ENCODE measurements at places on chromosomes 16 and 17.
A peak's percentile ranks its signal among the peaks of the same experiment; 100 is the strongest.

DNA sequence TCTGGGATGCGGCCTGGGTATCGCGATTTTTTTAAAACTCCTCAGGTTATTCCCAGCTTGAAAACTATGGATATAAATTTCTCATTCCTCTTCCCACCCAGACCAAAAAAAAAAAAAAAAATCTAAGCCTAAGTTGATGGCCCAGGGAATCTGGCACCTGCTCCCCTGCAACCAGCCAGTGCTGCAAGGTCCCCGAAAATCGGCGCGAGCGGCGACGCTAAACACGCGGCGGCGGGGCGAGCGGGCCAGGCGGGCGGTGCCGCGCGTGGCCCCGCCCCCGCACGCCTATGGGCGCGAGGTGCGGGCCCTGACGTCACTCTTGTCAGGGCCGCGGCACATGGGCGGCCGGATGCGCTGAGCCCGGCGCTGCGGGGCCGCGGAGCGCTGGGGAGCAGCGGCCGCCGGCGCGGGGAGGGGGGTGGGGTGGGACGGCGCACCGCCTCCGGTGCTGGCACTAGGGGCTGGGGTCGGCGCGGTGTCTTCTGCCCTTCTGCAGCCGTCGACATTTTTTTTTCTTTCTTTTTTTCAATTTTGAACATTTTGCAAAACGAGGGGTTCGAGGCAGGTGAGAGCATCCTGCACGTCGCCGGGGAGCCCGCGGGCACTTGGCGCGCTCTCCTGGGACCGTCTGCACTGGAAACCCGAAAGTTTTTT lies at the start of gene HLF:
Gene HLF (plus strand): TSS at position 316 of the 654 bp plus-strand sequence. CDS start 525 bp downstream, outside the sequence.
- DNase-seq: peak; percentile 75

GRCh38 chr17:76445697-76446448 lies 7.1 kb downstream of the UBE2O start:
- no peak for DNase-seq

DNA sequence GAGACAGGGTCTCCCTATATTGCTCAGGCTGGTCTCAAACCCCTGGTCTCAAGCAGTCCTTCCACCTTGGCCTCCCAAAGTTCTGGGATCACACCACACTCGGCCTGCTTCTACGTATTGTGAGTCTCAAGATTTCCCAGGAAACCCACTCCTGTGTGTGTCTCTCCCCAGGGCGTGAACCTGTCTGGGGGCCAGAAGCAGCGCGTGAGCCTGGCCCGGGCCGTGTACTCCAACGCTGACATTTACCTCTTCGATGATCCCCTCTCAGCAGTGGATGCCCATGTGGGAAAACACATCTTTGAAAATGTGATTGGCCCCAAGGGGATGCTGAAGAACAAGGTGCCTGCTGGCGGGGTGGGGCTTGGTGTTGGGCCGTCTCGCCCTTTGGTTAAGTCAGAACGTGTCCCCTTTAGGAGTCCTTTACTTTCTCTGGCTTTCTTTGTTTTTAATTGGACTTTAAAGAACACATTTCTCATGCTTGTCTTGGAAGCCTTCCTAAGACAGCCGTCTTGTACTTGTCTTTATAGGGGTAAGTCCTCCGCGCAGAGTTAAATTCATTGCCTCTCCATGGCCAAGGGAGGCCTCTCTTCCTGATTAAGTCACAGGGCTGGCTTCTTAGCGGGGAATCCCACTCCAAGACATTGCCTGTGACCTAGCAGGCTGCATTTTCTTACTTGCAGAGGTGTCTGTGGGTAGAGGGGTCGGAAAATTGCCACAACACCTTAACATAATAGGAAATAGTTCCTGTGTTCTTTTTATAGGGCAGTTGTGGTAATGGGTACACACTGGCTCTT lies 136.4 kb downstream of the ABCC6 start:
- DNase-seq: no peak

DNA sequence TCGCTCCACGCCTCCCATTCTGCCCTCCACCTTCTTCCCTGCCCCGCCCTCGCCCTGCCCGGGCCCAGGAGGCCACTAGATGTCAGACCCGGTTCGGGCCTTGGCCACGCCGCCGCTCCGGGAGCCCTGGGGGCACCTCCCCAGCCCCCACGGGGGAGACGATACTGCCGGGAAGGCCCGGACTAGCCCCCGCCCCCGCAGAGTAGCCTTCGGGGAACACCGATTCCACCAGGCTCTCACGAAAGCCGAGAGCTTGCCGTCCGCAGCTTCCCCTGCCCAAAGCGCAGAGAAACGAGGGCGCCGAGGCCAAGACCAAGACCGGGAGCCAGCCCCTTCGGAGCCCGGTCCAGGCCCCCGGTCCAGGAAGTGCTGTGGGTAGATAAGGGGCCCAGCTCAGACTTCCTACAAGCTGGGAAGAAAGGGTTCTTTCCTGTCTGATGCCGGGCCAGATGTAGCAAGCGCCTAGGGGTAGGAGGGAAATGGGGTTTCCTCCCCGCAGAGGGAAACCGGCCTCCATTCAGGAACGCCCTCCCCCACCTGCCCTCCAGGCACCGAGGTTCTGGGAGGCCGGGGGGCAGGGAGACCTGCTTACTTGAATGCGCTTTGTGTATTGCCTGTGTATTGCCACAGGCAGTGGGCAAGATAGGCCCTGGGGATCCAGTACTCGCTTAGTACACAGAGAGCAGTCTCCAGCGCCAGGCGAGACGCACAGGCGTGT lies 806 bp upstream of the CYB561 start:
- peak; percentile 72 for DNase-seq

GRCh38 chr17:28324781-28325180 lies 5.8 kb downstream of the TMEM97 start:
- DNase-seq: no peak

GRCh38 chr16:53504665-53505064 lies 1.7 kb upstream of the AKTIP start:
- peak; percentile 18 for DNase-seq

GRCh38 chr16:79691007-79691406 lies 90.5 kb upstream of the MAF start:
- no peak for DNase-seq

DNA sequence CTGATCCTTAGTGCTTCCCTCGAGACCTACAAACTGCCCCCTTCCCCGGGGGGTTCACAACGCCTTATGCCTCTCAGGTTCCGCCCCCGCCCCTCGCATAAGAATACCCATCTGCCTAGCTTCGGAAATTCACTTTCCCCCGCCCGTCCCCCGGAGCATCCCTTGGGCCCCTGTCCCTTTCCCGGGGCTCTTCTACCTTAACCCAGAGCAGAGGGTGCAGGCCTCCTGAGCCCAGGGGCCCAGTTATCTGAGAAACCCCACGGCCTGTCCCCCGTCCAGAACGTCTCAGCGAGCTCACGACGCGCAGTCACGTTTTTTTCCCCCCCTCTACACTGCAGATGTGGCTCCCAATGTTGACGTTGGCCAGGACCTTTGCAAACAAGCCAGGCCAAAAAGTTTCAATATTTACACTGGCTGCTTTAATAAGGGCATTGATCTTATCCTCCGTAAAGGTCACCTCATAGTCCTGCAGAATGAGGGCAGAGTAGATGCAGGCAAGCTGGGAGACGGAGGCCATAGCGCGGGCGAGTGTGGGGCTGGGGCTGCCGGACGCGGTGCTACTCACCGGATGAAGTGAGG lies 1.4 kb upstream of the NBR1 start:
- DNase-seq: peak; percentile 22

GRCh38 chr17:17580662-17581470 lies 10.6 kb downstream of the PEMT start:
- no peak for DNase-seq

GRCh38 chr16:27549464-27549745 lies 308 bp downstream of the GTF3C1 start:
- no peak for DNase-seq

DNA sequence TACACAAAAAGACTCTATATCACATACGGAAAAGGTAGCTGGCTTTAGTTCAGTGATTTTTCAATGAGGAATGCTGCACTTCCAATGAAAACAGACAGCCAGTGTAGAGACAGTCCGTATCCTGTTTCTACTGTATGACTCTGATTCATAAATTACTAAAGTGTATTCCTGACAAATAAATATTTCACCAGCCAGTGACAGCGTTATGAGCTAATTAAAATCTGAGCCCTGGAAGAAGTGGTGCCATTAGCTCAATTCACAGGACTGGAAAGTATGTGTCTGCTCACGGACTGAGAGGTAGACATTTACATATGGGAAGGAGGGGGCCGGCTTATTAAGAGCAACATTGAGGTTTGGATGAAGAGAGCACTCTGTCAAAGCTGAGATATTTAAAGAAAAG lies 207.9 kb upstream of the RBFOX1 start:
- DNase-seq: no peak

DNA sequence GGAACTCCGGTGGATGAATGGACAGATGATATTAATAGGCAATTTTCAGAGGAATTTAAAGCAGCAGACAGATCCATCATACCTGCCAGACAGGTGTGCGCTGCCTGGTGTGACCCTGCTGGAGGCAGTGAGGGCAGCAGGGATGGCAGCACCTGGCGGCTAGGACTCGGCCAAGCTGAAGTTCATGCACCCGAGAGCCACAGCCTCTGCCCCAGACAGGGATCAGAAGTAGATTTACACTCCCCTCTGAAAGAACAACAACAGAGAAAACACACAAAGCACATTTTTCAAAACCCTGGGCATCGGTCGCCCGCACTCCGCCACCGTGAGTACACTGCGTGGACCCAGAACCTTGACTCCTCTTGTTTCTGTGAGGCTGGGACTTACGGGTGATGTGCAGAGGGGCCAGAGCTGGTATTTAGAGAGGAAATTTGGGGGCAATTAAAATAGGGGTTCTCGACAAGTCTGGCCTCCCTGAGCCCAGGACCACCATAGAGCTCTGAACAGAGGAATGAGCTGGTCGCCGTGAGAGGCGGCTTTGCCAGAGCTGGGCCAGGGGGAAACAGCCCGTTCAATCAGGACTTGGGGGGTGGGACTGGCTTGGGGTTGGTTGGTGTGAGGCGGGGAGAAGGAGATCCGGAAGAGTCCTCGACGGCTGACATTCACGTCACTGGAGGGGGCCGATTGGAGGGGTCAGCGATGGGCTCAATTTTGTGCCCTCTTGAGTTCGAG lies 101.0 kb downstream of the METRNL start:
- no peak for DNase-seq

- DNase-seq: no peak
These were observed 45.8 kb downstream of the STAT3 start for GRCh38 chr17:42342242-42343008.

All from Calu3 (cell line).